ENCODE measurements at places on chromosomes 6 and 20.

GRCh38 chr20:41507851-41508250 is 110.3 kb downstream of the CHD6 start:
- no peak for DNase-seq

DNA sequence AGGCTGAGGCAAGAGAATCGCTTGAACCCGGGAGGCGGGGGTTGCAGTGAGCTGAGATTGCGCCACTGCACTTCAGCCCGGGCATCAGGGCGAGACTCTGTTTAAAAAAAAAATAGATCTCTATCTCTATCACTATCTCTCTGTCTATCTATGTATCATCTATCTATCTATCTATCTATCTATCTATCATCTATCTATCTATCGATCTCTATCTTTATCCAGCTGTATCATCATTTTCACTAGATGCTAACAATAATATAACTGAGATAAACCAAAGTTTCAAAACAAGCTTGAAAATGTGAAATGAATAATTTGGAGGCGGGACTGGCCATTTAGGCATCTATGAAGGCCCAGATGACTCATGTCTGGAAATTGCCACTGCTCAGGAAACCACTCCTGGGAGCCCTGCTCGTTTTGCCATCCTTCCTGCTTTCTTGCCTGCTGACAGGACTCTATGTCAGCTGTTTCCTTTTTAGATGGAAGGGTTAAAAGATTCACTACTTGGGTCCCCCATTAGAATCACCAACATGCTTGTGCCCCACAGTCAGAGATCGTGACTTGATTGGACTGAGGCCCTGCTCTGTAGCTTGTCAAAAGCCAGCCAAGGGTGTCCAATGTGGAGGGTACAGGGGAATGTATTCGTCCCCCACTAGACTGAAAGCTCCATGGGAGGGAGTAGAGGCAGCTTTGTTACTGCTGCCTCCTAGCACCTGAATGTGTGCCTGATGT is 61.7 kb downstream of the UTRN start:
- peak; percentile 75 for DNase-seq

DNA sequence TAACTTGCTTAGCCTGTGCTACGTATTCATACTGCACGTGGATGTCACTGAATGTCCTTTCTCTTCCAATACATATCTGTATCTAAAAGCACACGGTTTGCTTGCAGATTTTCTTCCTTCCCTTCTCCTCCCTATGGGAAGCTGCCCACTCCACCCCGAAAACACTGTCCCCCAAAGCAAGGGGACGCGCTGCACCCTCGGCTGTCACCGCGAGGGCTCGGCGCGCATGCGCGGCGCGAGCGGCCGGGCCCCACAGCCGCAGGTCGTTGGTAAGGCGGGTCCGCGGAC is 659 bp downstream of the TMX4 start:
- DNase-seq = peak; percentile 78

DNA sequence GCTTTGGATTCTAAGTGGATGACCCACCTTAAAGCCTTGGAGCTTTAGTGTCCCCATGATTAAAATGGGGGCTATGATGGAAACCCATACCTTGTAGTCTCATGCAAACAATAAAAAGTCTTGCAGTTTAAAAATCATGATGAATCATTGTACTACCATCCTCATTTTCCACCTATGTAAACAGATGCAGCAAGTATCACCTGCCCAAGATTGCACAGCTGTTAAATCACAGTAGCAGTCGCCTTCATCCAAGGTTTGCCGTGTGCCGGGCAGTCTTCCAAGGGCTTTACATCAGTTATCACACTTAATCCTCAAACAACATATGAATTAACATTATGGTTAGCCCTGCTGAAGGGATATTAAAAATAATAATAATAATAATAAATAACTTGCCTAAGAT is 210.3 kb downstream of the FOXA2 start:
- no peak for DNase-seq

- DNase-seq = no peak
Observed at GRCh38 chr6:27187231-27188060, 60.1 kb upstream of the PRSS16 start.

GRCh38 chr6:143647191-143647590 is 30.6 kb upstream of the PHACTR2 start:
- DNase-seq = peak; percentile 2

- no peak for DNase-seq
Observed at GRCh38 chr6:39269961-39270360, 40.7 kb upstream of the KCNK5 start.

DNA sequence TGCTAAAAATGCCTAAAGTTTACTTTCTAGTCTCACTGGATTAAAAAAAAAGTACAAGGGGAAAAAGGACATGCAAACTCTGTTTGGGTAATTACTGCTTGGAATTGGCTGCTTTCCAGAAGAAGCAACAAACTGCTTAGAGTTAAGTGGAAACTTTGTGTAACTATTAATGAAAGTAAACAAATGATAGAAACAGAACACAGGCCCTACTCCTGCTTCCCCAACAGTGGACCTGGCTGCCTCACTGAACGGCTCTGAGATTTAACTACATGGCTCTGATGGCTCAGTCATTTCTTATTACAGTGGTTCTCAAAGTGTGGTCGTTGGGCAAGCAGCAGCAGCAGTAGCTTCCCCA is 108.5 kb downstream of the MAN1A1 start:
- no peak for DNase-seq

DNA sequence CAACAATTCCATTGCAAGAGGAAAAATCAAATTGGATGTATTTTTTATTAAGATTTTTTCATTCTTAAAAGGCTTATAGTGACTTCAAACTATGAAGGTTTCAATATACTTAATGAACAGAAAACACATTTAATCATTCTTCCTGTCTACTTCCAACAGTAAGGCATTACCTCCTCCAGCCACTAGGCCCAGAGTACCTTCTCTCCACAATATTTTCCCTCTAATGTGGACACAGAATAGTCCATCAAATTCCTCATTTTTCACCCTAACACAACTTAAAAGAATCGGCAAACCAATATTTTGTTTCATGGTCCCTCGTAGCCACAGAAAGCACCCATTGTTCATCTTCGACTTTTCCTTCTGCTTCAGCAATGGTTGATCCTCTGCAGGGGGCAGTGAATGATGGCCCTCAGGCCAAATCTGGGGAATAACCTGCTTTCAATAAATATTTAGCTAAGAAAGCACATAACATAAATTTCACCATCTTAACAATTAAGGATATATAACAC is 335.4 kb upstream of the ID4 start:
- DNase-seq = no peak

DNA sequence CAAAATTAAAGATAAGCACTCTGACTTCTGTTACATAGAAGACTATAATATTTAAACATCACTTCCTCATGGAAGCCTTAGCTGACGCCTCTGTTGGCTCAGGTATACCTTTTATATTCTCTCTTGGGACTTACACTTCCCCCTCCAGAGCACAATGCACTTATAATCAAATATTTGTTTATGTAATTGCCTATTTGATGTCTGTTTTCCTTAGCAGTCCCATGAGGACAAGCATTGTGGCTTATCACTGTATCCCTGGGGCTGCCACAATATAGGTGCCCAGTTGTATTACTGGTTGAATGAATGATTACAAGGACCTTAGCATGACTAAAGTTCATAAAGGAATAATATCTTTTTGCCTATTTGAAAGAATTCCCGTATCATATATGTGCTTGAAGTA is 186.7 kb upstream of the VGLL2 start:
- DNase-seq = no peak

GRCh38 chr6:166507809-166508564 is 78.5 kb downstream of the RAMACL start:
- DNase-seq = no peak

GRCh38 chr6:10733863-10734262 is 11.0 kb downstream of the TMEM14C start:
- DNase-seq = no peak

- DNase-seq = no peak
Observed at GRCh38 chr20:39974966-39975501, 714.0 kb downstream of the MAFB start.

- no peak for DNase-seq
Observed at GRCh38 chr20:34628026-34628425, 48.9 kb downstream of the PIGU start.

DNA sequence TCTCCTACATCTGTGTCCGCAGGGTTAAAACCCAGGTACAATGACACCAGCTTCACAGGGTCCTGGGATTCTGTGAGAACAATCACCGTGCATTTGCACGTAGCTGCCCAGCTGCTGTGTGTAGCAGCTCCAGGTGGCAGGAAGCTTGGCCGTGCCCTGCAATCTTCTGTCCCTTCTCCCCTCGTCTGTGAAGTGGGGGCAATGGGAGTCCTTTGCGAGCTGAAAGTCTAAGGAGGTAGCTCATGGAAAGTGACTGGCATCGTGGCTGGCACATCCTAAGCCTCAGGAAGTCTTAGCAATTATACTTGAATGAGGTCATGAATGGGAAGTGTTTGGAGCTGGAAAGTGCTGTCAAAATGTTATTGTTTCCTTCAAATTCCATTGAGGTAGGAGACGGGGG is 137.1 kb downstream of the SMOC2 start:
- DNase-seq = no peak

GRCh38 chr20:58374027-58374850 is 14.8 kb upstream of the VAPB start:
- peak; percentile 32 for DNase-seq

DNA sequence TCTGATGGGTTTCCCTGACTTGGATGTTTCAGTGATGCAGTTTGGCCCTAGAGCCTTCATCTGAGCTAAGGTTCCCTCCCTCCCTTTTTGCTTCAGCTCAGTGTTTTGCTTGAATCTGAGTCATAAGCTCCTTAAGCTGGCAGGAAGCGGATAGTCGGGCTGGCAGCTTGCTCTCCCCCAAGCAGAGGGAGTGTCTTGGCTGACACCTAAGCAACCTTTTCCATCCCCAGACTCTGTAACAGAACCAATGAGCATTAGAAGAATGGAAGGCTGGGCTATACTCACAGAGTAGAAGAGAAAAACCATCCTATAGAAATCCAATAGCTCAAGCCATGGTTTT is 98.3 kb downstream of the HAO1 start:
- DNase-seq = no peak

- no peak for DNase-seq
Observed at GRCh38 chr20:23244156-23244915, 106.3 kb upstream of the NXT1 start.

DNA sequence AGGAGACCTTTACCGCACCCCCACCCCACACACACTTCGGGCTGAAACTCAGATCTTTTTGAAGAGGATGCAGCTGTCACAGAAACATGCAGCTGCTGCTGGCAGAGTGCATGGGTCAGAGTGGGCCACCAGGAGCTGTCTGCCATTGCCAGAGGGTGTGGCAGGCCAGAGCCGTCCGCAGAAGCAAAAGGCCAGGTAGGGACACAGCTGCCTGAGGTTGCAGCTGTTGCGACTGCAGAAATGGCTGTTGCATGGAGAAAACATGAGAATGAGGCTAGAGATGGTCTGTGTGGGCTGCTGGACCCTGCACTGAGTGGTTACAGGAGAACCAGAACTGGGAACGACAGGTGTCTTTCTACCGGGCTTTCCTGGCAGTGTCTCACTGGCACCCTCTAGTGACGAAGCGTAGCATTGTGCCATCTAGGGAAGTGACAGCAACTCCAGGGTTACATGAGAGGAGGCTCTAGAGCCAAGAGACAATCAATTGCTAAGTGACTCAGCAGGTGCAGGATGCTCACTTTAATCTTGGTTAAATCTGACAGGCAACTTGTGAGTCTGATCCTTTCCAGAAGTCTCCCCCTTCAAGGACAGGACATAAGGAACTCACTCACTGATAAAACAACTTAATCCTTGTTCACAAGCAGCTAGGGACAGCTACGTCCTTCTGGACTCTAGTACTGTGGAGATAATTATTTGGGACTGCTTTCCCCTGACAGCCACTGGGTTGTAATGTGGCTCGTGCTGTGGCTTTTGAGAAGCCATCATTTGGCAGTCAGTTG is 29.1 kb upstream of the SERPINB9 start:
- peak; percentile 84 for DNase-seq

DNA sequence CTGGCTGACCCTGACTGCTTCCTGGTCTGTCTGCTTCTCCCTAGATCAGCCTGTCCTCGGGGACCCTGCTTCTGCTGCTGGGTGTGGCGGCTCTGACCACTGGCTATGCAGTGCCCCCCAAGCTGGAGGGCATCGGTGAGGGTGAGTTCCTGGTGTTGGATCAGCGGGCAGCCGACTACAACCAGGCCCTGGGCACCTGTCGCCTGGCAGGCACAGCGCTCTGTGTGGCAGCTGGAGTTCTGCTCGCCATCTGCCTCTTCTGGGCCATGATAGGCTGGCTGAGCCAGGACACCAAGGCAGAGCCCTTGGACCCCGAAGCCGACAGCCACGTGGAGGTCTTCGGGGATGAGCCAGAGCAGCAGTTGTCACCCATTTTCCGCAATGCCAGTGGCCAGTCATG is 6.3 kb downstream of the NRSN2 start:
- DNase-seq = no peak

- DNase-seq = no peak
Observed at GRCh38 chr20:46706242-46706641, 3.2 kb upstream of the SLC2A10 start.

- peak; percentile 47 for DNase-seq
Observed at GRCh38 chr6:14211562-14211942, 94.0 kb downstream of the CD83 start.

DNA sequence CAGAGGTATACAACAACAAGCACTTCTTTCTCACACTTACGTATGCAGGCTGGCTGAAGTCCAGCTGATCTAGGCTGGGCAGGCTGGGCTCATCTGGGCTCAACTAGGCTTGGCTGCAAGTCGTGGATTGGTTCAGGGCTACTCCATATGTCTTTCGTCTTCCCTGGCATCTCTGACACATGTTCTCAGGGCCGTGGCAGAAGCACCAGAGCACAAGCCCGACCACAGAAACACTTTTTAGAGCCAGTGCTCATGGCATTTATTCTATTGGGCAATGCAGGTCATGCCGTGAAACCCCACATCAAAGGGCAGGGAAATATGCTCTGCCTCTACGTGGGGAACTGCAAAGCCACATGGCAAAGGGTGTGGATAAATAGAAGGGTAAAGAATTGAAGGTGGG is 93.8 kb downstream of the RIN2 start:
- DNase-seq = no peak

DNA sequence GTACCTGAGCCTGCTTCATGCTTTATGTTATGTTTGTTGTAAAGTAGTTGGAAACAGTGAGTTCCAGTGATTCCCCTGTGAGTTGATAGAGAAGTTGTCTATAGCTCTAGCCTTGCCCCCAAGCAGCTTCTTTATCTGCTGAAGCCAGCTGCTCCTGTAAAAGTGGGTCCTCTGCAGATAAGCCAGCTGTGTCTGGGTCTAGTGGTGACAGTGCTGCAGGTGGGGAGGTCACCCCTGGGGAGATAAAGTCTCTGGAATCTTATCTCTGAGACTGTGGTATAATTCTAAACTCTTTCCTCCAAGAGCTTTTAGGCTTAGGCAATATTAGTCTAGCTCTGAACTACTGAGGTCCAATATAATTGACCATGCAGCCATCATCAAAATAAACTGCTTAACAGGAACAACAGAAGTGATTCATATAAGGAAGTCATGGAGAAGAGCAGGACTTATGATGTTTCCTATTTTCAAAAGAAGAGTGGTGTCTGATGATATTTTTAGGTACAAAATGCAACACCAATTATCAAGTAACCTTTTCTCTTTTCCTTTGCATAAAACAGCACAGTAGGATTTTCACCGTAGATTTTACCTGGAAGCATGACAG is 44.2 kb upstream of the TMEM217 start:
- DNase-seq = no peak

DNA sequence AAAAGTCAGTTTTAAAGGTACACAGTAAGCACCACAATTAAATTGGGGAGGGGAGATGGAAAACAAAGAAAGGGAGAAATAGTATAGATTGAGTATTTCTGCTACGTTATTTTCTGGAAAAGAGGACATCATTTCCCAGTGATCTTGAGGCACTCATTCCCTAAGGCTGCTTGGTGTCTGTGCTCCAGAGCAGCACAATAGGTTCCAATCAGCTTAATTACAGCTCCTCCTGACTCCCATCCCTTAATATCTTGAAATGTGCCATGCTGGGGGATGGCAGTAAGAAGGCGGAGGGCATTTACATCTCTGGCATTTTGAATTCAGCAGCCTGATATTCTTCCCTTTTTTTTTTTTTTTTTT is 39.5 kb upstream of the BEND3 start:
- DNase-seq = no peak
